Activated naive CD8-positive, alpha-beta T cell treated with anti-CD3 and anti-CD28 coated beads, Interleukin-2, amount 10 ng/mL, durations not matched to agents 7 days and 5 days (primary cell): ENCODE measurements at places on chromosomes 5 and 9.

- no peak for DNase-seq
These were observed 155.9 kb downstream of the ERCC6L2 start for GRCh38 chr9:96031366-96031824.

DNA sequence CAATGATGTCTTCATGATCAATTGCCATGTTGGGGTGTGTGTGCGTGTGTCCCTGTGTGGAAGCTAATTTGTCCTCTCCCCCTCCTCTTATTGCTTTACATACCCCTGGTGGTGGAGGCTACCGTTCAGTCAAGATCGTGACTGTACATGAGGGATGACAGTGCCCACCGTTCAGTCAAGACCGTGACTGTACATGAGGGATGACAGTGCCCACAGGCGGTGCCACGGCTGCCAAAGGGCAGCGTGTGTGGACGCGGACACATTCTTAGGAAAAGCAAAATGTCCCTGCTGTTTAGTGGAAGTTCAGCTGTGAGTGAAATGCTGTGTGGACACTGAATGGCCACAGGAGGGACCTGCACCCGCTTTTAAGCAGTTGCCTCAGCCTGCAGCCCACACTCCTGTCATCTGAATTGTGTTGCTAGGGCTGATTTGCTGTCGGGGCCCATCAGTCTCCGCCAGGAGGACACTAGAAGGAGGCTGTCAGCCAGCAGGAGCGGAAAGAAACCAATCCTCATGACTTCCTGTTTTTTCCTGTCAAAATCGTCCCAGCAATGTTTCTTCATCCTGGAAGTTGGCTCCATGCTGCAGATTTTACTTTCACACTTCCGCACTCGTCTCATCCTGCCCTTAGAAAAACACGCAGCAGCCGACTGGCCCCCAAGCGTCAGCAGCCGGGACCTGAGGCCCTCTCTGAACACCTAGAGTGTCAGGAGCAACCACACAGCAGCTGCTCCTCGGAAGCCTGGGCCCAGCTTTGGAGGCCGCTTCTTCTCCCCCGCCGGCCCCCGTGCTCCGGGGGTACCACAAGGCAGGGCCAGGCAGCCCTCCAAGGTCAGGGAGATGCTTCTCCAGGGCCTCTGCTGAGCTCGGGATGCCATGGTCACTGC lies 9.1 kb downstream of the OR2V1 start:
- DNase-seq, result no peak

GRCh38 chr9:12764150-12764549 lies 10.7 kb upstream of the LURAP1L start:
- no peak for DNase-seq

GRCh38 chr5:55172051-55172899 lies 702 bp downstream of the CDC20B start:
- DNase-seq, result no peak

DNA sequence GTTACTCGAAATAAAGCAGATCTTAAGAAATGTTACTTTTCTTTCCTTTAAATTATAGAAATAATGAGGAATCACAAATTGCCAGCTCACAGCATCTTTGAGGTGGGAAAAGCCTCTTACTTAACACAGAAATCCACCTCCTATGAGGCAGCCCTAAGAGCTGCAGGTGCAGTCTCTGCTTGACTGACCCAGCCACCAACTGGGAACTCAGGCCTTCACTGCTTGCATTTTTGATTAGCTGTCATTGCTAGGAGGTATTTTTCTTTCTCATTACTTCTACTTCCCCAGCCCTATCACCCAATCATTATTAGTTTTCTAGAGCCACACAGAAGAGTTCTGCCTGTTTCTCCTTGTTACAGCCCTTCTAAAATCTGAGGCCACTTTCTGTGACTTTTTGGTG lies 416.5 kb upstream of the KLF4 start:
- no peak for DNase-seq

DNA sequence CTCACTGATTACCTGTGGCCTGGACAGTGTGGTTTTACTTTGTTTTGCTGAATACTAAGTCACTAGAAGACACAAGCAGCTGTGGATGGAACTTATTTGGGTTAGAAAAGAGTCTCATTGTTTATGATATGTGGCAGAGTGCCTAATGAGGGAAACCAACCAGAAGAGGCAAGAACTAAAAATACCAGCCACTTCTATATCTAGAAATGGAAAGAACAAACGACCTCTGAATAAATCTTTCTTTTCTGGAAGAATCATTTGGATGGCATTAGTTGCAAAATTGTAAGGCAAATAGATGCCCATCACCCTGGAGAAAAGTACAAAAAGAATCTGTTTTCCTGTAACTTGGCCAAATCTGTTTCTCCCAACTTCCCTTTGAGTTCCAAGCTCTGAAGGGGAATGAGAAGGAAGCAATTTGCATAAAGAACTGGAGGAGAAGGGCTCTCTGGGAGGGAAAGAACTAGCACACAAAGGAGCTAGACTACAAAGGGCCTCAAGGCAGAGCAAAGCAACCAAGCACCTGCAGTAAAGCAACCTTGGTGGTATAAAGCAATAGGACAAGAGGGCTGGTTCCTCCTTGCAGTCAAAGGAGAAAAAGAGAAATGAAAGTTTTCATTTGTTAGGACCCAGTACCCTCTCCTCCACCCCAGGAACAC lies 455.4 kb downstream of the CAAP1 start:
- no peak for DNase-seq
